Suppressor macrophage (primary cell): ENCODE measurements at places on chromosomes 11 and 22.
A peak's percentile ranks its signal among the peaks of the same experiment; 100 is the strongest.

GRCh38 chr11:102487214-102487613 is 34.6 kb upstream of the TMEM123 start:
- DNase-seq: no peak

GRCh38 chr11:43504316-43504950 is 145.7 kb downstream of the TTC17 start:
- peak; percentile 7 for DNase-seq

- DNase-seq: no peak
These were observed 142.2 kb downstream of the FAM76B start for GRCh38 chr11:95647355-95647754.

- DNase-seq: peak; percentile 20
These were observed 1.1 kb upstream of the GCAT start for GRCh38 chr22:37806409-37807333.

- no peak for DNase-seq
These were observed 43.2 kb downstream of the LMO1 start for GRCh38 chr11:8220261-8221045.

DNA sequence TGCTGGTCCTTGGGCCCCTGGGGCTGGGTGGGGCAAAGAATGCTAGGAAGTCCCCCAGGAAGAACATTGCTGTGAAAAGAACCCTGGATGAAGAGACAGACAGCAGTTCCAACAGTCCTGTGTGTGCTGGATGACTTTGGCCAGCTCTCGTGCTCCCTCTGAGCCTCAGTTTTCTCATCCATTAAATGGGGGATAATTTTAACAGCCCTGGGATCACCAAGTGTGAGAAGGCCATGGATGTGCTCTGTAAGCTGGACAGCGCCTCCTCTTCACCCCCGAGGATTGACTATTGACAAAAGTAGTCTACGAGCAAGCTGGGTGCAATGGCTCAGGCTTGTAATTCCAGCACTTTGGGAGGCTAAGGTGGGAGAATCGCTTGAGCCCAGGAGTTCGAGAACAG is 2.5 kb downstream of the LARGE2 start:
- DNase-seq: no peak

GRCh38 chr11:12393691-12394090 is 16.3 kb downstream of the PARVA start:
- DNase-seq: no peak

DNA sequence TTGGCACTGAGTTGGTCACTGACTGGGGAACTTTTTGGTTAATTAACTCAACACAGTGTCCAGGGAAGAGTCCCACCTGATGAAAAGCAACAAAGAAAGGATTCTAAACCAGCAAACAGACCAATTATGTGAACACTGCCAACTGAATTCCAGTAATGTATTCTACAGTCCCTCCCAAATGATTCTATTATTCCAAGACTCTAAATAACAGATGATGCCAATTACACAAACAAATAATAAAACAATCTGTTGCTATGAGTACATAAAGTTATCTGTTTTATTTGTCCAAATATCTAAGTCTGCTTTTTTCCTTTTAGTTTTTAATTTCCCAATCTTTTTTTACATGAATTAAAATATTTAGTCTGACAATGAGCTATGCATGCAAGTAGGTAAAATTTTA is 98.3 kb upstream of the TP53AIP1 start:
- DNase-seq: no peak

DNA sequence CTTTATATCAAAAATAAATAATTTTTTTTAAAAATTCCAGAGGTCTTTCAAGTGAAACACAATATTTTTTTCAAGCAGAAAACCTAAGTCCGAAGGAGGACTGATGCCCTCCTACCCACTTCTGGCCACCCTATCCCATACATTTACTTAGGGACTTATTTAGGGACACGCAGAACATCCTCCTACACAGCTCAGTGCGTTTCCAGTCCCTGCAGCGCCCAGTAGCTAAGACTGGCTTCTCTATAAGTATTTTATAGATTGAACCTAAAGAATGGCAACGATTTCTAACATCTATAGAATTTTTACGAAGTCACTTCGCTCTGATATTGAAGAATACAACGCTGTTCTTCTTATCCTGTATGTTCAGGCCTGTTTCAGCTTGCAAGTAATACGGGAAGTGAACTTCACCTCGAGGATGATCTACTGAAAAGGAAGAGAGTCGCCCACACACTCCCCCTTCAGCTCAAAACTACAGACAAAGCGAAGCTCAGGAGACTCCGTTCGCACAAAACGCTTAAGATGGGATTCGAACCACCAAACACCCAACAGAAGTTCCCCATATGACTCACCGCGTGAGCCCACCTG is 328 bp downstream of the CHEK2 start:
- no peak for DNase-seq

DNA sequence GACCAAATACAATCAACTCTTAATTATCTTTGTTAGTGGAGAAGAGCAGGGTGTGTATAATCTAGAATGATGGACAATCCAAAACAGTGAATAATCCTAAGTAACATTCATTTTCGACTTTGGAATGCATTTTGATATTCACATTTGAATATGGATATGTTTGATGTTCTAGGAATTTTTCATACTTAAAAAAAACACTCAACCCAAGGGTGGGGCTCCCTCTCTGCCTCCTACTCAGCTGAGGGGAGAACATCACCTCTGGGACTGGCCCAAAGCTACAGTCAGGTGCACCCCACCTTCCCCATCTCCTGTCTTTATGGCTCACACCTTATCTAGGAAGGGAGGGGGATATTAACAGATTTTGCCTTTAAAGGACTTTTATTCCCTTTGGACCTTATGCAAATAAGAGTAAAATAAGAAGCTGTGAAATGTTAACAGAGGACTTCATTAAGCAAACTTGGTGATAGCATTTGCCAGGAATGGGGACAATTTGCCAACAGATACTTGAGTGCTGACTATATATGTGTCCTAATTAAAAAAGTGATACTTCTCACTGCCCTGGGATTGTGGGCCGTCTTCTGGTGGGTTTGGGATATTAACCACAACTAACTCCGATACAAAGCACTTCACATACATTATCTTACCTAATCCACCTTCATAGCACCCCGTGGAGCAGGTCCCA is 187.0 kb downstream of the ST3GAL4 start:
- no peak for DNase-seq

- DNase-seq: no peak
These were observed 78.7 kb downstream of the COMMD9 start for GRCh38 chr11:36210529-36210928.

DNA sequence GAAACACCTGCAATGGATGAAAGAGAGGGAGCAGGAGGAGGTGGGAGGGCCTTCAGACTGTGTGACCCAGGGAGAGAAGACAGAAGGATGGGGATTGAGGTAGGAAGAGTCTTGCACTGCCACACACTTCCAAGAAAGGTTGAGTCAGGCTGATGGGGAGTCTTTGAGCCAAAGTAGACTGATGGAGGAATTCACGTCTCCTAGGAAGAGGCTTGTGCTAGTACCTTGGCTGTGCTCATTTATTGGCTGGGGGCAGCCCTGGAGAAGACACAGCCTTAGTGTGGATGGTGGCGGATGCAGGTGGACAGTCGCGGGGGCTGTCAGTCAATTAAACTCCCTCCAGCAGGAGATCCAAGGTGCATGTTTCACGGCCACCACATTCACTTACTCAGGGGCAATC is 16.2 kb upstream of the ACCSL start:
- no peak for DNase-seq

DNA sequence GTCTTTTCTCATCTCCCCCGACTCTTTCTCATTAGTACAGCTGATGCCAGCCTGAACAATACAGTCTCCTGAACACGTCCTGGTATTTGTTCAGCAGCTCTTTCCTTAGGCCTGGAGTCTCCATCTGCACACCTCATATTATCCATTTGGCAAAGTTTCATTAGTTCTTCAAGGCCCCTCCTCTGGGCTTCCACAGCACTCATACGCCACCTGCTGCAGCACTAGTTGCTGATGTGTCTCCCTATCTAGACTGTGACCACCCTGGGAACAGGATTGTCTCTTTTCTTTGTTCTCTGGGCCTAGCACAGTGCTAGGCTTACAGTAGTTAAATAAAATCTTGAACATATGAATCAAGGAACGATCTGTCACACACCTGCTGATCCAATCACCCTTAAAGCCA is 17.2 kb downstream of the DCHS1 start:
- no peak for DNase-seq

- peak; percentile 40 for DNase-seq
These were observed 132.3 kb upstream of the ZBED5 start for GRCh38 chr11:10990160-10990559.

DNA sequence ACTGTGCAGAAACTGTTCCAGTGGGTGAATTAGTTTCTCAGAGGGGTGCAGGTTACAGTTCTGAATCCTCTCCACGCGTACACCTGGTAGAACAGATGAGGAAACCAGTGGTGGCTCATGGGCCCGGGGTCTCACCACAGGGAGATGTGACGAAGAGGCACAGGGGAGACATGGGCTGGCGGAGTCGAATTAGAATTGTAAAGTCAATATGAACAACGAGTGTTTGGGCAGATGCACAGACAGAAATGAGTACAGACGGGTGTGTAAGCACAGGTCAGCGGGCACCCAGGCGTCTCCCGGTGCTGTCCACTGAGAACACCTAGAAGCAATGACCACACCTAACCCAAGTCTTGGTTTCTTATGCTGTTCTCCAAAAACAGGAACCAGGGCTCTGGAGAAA is 41.8 kb downstream of the GNB1L start:
- DNase-seq: no peak

- no peak for DNase-seq
These were observed 44.6 kb upstream of the ELF5 start for GRCh38 chr11:34558211-34558610.
